Glomerular endothelial cell (primary cell): ENCODE measurements at places on chromosomes 4 and X.

DNA sequence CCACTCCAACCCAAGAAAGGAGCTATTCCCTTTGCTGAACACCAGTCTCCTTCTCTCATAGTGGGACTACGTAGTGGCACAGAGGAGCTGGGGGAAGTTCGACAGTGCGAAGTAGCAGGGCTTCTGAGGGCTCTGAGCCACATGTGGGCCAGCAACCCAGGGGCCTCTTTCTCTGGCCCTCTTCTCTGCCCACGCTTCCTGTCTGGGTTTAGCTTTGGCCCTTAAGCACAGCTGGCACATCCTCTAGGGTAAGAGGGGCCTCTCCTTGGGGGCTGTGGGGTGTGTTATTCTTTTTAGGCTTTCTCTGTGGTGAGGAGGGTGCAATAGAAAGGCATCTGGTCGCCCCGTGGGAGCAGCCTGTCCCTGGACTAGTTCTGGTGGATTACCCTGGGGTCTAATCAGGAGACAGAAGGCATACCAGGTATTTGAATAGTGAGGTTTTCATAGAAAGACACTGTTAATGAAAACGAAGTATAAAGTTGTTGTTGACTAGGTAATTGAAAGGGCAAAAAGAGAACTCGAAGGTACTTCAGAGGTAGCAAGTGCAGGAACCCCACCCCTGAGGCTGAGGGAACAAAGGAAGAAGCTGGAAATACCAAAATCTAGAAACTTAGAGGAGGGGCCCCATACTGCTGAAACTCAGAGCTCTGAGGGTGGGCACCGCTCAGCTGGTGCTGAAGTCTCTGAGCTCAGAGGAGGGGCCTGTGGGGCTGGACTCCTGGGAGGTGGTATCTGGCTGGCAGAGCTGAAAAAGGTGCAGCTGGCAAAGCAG is 151.9 kb upstream of the RPS6KA3 start:
- no peak for DNase-seq

DNA sequence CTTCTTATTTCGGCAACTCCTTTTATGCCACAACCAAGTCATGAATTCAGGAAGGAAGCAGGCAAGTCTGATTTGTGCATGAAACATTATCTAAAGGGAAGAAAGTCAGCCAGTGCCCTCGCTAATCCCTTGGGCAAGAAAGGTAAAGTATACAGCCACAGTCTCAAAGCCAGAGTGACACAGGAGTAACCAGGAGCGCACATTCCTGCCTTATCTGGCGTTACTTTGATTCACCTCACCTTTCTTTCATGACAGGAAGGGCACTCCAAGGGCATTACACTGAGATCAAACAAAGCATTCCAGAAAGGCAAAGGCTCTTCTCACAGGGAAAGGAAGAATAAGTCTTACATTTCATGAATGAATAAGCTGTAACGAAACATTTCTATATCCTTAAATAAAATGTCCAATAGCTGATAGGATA is 38.8 kb downstream of the FAT1 start:
- DNase-seq, result no peak

DNA sequence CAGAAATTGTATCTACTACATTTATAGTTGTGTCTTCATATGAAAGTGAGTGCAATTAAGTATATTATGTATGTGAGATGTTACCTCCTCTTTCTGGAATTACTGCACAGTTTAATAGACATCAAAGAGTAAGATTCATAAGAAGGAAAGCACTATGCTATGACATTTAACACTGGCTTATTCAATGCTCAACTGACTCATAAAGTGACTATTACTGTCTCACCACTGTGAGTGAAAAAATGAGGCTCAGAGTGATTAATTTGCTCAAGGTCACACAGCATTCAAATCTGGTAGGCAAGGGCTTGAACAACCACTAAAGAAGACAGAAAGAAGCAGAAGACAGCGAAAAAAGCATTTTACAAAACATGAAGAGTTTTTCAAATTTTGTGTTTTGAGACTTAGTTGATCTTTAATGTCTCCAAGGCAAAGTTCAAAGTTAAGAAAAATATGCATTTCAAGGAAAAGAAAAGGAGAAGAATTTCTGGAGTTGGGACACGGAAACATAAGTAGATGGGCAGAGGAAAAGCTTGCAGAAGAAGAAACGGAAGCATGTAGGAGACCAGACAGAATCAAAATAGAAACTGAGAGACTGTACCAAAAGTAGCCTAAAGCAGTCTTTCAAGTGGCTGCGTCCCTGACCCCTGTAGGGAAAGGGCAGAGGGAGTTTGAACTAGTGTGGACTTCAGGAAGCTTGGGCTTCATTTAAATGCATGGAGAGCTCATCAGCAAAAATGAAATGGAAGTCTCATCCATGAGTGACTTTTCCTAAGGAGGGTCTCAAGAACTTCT is 66.3 kb downstream of the KCNIP4 start:
- no peak for DNase-seq

DNA sequence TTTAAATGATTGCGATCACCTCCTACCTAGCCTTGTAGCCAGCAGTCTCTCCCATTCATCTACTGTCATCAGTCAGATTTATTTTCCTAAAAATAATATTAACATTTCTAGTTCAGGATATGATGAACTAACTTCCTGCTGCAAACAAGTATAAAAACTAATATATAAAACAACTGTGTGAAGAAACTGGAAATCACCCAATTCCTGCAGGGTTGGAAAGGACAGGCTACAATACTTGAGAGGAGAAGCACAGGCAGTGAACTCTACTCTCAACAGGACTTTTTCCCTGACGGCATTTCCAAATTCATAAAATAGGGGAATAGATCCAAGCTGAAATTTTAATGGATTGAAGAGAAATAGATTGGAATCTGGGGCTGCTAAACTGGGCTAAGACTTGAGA is 14.2 kb upstream of the BBS12 start:
- no peak for DNase-seq

DNA sequence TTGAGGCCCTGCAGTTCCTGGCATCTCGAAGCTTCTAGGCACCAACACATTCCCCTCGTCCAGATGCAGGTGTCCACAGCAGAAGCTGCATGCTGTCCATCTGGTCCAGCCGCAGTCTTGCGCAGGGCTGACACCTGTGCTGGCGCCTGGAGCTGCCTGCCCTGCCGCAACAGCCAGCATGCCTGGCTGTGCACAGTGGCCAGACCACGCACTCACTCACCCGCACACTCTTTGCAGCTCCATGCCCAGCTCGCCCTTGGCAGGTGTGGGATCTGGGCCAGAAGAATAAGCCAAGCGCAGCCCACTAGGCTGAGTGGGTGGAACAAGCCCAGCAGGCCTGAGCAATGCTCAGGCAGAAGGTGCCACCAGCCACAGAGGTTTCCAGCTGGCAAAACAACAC is 125.6 kb downstream of the PARM1 start:
- DNase-seq, result no peak

DNA sequence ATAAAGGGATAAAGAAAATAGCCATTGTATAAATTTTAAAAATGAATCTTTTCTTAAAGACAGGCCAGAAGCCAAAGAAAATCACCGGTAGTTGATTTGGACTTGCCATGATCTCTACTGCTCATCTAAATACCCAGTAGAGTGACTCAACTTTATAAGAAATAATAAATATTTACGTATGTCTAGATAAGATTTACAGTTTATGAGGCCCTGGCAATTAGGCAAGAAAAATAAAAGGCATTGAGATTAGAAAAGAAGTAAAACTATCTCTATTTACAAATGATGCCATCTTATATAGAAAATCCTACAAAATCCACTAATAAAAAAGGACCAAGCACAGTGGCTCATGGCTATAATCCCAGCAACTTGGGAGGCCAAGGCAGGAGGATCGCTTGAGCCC is 765.5 kb upstream of the HTR2C start:
- no peak for DNase-seq

DNA sequence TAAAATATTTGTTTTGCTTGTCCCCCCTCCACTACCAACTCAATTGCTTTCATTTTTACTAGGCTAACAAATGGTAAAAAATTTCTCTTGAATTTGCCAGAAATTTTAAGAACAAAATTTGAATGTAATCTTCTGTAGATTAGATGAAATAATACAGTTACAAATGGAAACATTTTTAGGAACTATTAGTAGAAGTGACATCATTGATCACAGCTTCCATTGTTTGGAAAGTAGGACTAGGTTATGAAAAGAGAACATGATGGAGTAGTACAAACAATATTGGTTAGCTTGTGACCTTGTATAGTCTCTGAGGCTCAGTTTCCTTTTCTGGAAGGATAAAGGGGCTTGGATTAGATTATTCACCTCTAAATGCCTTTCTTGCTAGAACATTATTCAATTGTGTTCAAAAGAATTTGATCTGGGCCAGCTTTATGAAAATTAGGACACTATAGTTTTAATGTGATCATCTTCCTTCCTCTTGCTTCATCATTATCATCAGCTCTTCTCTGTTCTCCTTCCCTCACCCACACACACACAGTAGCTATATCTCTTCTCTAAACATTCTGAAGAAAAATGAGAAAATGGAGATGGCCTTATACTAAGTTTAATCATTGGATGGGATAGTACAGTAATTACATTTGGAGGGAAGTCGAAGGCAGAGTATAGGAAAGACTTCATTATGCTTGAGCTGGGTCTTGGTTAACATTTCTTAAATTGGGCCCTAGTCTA is 9.9 kb downstream of the MTMR1 start:
- DNase-seq, result no peak

GRCh38 chrX:2917767-2918166 is 11.4 kb downstream of the ARSD start:
- DNase-seq, result no peak

DNA sequence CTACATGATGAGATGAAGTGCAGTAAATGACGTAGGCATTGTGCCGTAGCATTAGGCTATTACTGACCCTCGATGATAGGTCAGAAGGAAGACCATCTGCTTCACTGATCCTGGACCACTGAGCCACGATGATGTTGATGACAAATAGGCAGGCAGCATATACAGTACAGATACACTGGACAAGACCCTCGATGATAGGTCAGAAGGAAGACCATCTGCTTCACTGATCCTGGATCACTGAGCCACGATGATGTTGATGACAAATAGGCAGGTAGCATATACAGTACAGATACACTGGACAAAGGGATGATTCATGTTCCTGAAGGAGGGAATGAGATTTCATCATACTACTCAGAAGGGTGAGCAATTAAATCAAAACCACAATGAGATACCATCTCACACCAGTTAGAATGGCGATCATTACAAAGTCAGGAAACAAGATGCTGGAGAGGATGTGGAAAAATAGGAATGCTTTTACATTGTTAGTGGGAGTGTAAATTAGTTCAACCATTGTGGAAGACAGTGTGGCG is 50.9 kb downstream of the BEND4 start:
- DNase-seq, result no peak

GRCh38 chr4:5712517-5712916 is 1.5 kb downstream of the EVC start:
- DNase-seq, result no peak

- DNase-seq, result no peak
Observed at GRCh38 chr4:85228264-85228663, 246.7 kb upstream of the ARHGAP24 start.

DNA sequence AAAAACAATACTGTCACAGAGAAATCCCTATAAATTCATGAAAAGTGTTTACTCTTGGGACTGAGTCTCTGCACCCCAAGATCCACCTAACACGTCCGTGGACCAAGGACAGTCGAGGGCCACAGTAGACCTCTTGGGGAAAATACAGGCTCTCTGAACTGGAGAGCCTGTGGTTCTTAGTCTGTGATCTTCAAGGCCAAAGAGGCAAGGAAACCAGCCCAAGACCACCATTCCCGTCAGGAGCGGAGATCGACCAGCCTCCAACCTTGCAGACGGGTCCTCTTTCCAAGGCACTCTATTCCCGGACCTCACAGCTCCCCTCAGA is 1.6 kb upstream of the APBB2 start:
- DNase-seq, result no peak

DNA sequence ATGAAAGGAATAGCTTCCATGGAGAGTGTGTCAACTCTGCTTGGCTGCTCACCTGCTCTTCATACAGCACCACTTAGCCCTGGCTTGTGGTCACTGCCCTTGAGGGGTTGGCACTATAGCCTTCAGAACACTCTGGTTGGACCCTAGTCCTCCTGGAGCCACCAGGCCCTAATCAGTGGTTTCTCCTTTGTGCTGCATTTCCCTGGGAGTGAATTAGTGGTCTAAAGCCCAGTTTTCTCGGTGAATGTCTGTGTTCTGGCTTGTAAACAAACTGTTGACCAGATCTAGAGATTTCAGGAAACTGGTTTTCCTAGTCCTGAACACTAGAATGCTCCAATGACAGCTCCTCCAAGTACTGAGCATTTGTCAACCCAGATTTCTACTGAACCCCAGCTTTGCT is 28.6 kb upstream of the TMEM154 start:
- DNase-seq, result no peak

DNA sequence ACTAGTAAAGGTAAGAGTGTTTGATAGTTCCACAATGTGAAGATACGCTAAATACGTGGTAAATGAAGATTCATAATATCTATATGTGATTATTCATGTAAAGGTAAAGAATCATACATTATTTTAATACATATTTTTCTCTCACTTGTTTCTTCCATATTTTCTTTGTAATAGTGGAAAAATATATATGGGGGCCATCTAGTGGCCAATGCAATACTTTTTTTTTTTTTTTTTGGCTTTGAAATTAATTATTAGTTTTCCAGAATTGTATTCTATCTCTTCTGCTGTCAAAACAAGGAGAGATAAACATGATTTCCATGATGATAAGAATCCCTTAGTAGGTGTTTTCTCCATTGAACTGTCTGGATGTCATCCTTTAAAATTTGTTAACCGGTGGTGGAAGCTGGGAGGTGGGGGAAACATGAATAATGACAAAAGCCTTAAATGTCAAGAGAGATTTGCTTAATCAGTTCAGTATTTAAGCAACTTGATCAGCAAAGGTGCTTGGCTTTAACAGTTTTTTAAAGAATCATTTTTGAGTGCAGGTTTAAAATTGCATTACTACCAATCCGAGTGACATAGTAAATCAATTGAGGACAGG is 508.7 kb upstream of the HTR2C start:
- no peak for DNase-seq

DNA sequence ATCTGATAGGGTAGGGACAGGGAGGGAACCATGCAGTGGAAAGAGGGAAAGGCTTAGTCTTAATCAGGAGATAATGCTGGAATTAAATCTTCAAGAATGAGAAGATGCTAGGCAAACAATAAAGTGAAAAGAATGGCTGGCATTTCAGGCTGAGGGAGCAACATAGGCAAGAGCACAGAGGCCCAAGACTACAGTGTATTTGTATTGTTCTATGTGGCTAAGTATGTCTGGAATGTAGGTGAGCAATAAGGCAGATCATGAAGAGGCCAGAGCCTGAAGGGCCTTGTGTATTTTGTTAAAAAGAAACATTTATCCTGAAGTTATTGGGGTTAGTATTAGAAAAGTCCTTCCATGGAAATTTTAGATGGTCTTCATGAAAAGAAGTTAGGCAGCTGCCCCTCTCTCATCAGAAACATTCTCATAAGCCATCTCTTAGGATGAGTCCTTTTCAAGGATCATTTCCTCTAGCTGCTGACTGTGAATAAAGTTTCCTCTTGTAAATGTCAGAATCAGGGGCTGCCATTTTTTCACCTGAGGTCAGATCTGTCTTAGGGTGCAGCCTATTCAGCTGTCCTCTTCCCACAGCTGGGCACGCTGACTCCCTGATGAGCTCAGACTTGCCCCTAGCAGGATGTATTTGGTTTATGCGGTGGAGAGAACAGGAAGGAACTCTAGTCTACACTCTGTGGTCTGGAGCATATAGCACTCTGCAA is 46.3 kb downstream of the ATP10D start:
- peak; percentile 67 for DNase-seq

GRCh38 chrX:45758319-45758718 is 557.6 kb upstream of the DIPK2B start:
- no peak for DNase-seq
